ENCODE measurements at places on chromosomes 5 and 9.

DNA sequence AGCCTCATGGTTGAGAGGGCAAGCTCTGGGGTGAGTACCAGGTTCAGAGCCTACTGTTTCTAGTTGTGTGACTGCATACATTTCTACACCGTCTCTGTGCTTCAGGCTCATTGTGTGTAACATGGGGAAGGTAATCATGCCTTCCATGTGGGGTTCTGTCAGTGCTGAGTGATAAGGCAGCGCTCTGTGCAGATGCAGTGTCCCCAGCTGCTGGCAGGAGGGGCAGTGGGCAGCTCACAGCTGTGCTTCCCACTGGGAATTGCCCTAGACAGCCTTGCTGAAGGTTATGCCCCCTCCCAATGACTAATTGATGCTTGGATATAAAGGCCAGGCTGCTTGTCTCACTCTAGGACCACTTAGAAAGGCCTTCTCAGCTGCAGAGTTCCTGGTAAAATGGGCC lies 121.8 kb upstream of the SAP30L start:
- no peak overlapping the region for H3K27ac ChIP-seq
- peaks cover 2% of the 10 kb centered on the region for H3K4me1 ChIP-seq
- peaks cover 28% of the 10 kb centered on the region for H3K36me3 ChIP-seq
- H3K27me3 ChIP-seq: no peaks in the 10 kb centered on the region
- H3K4me3 ChIP-seq: no peak overlapping the region

DNA sequence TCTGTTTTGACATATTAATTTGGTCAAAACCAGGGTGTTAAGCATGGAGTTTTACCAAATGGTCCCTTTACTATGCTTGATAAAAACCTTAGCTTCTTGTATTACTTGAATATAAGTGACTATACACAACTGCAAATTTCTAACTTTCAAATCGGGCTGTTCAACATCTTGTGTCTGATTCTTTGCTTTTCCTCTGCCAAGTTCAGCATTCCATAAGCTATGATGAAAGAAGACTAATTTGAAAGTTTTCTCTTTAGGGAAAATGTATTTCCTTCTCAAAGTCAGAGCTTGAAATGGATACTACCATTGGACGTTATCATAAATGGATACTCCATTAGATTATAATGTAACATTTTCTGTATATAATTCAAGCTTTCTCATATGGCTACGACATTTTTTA lies 792.9 kb downstream of the EFNA5 start:
- H3K4me1 ChIP-seq: no peaks in the 10 kb centered on the region
- no peaks in the 10 kb centered on the region for H3K27me3 ChIP-seq
- H3K4me3 ChIP-seq: no peak overlapping the region
- no peak for DNase-seq
- no peak overlapping the region for H3K27ac ChIP-seq
- no peaks in the 10 kb centered on the region for H3K36me3 ChIP-seq

DNA sequence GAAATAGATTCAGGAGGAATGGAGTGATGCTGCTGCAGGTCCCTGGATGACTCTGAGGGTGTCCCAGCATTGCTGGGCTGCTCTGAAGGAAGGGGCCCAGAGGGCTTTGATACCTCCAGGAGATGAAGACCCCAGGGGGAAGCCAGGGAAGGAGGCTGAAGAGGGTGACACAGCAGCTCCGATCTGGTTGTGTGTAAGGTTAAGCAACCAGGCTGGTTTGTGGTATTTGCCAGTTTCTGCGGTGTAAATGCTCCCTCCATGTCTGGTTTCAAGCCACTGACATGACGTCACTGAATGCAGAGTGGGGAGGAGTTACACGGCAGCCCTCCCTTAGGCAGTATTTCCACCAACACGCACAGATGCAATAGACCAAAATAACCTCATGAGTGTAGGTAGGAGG lies 40.0 kb upstream of the ORM1 start:
- DNase-seq: no peak
- H3K4me3 ChIP-seq: no peak overlapping the region
- H3K27ac ChIP-seq: peak overlapping the region; percentile 34
- H3K36me3 ChIP-seq: no peaks in the 10 kb centered on the region

- no peaks in the 10 kb centered on the region for H3K27me3 ChIP-seq
- H3K36me3 ChIP-seq: peaks cover 96% of the 10 kb centered on the region
- DNase-seq: peak; percentile 7
- no peak overlapping the region for H3K27ac ChIP-seq
- H3K4me3 ChIP-seq: no peak overlapping the region
Observed at GRCh38 chr9:93636172-93636661, 59.8 kb downstream of the PHF2 start.

DNA sequence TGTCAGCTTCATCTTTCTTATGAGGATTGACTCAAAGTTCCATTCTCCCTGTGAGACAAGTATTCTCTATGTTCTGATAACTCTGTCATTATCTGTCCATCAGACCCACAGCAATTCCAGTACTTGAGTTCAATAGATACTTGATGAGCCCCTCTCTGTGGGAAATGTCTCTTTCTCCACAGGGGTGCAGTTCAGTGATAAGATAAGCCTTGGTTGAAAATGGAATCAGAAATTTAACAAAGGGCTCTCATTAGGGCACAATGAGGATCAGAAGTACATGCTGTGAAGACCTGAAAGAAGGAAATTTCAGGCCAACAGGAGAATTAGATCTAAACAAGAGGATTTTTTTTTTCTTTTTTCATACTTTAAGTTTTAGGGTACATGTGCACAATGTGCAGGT lies 737.3 kb downstream of the MTRR start:
- H3K4me3 ChIP-seq: no peak overlapping the region
- no peaks in the 10 kb centered on the region for H3K4me1 ChIP-seq
- H3K27ac ChIP-seq: no peak overlapping the region
- H3K36me3 ChIP-seq: no peaks in the 10 kb centered on the region
- DNase-seq: no peak

GRCh38 chr9:136567651-136568287 lies 21.9 kb upstream of the NOTCH1 start:
- H3K27ac ChIP-seq: no peak overlapping the region
- no peaks in the 10 kb centered on the region for H3K27me3 ChIP-seq
- H3K4me1 ChIP-seq: no peaks in the 10 kb centered on the region
- H3K36me3 ChIP-seq: no peaks in the 10 kb centered on the region

DNA sequence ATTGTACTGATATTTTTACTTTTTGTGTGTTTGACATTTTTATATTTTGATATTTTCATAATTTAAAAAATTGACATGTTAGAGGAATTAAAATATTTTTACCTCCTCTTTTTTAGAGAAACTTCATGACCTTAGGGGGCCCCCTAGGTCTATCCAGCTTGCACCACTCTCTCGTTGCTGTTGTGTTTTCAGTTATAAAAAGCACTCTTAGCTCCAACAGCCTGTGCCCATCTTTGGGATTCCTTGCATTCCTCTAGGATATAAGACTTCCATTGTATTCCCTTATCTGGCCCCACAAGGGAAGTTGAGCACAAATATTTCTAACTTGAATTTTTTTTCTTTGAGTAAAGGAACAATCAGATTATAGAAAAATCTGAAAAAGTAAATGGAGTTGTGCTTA lies 245.3 kb downstream of the SH3GL2 start:
- H3K36me3 ChIP-seq: no peaks in the 10 kb centered on the region
- H3K4me3 ChIP-seq: no peak overlapping the region
- H3K4me1 ChIP-seq: no peaks in the 10 kb centered on the region
- H3K27ac ChIP-seq: no peak overlapping the region

DNA sequence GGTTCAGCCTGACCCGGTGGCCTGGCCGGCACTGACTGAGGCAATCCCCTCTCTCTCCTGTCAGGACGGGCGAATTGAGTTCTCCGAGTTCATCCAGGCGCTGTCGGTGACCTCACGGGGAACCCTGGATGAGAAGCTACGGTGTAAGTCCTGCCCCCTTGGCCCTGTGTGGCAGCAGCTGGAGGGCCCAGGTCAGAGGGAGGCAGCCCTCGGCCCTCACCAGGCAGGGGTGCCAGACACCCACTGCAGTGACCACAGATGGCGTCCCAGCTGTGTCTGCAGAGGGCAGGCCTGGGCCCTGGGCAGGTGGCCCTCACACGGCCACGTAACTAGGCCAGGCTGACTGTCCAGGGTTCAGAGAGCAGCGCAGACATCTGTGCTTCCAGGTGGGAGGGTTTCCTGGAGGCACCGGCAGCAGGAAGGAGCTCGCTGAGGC lies 45.9 kb upstream of the HMCN2 start:
- H3K27ac ChIP-seq: no peak overlapping the region
- H3K4me1 ChIP-seq: no peaks in the 10 kb centered on the region
- no peak overlapping the region for H3K4me3 ChIP-seq
- DNase-seq: no peak
- H3K27me3 ChIP-seq: no peaks in the 10 kb centered on the region

DNA sequence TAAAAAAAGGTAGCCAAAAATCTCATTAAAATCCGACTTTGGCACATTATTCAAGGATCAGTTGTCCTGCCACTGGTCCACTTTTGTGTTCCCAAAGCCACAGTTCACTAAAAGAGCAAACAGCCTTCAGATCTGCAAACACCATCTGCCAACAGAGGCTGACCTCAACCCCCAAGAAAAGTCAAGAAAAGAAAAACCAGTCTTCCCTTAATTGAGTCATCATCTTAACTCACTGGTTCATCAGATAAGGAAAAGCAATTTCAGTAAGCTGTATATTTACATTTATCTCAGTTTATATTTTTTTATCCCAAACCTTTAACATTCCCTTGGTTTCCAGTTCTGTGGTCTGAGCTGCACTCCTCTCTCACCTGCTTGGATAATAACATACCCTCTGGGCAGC lies 21.2 kb downstream of the RASEF start:
- H3K27ac ChIP-seq: no peak overlapping the region
- H3K27me3 ChIP-seq: no peaks in the 10 kb centered on the region
- no peaks in the 10 kb centered on the region for H3K4me1 ChIP-seq
- H3K4me3 ChIP-seq: no peak overlapping the region
- DNase-seq: no peak

GRCh38 chr5:175788155-175788787 lies 83.1 kb upstream of the CPLX2 start:
- H3K27ac ChIP-seq: no peak overlapping the region
- no peak for DNase-seq
- H3K4me1 ChIP-seq: no peaks in the 10 kb centered on the region

DNA sequence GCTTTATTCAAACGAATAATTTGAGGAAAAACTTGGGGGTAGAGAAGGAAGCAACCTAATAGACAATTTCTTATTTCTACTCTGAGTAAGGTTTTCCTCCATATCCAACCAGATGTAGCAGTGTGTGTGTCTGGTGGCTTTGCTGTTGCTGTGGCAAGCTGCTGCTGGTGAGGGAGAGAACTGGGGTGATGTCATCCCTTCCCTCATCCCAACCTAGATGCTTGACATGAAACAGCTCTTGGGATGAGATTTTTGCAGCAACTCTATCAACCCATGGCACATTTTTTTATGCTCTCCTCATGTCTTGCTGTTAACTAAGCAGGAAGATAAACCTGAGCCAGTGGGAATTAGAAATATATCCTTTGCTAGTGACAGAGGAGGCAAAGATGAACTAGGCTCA lies 135.8 kb downstream of the PCSK1 start:
- H3K27ac ChIP-seq: no peak overlapping the region
- peaks cover 9% of the 10 kb centered on the region for H3K27me3 ChIP-seq
- DNase-seq: no peak
- no peaks in the 10 kb centered on the region for H3K36me3 ChIP-seq
- H3K4me3 ChIP-seq: no peak overlapping the region
